M059J (cell line): ENCODE measurements at places on chromosomes 2 and 18. TPM values are rescaled to one million over a fixed set of nuclear protein-coding genes. Genes with fewer than 3 reads are reported as not detected.

COL3A1 gene
- 88.9 and 103 TPM in 2 replicates for total RNA-seq

CTNNA2 gene
- 0.02 TPM in 1 of 2 replicates, not detected in the other for total RNA-seq

RAB17 gene
- 0.30 and 1.8 TPM in 2 replicates for total RNA-seq

STK39 gene
- total RNA-seq: 8.6 and 14.4 TPM in 2 replicates

DNA sequence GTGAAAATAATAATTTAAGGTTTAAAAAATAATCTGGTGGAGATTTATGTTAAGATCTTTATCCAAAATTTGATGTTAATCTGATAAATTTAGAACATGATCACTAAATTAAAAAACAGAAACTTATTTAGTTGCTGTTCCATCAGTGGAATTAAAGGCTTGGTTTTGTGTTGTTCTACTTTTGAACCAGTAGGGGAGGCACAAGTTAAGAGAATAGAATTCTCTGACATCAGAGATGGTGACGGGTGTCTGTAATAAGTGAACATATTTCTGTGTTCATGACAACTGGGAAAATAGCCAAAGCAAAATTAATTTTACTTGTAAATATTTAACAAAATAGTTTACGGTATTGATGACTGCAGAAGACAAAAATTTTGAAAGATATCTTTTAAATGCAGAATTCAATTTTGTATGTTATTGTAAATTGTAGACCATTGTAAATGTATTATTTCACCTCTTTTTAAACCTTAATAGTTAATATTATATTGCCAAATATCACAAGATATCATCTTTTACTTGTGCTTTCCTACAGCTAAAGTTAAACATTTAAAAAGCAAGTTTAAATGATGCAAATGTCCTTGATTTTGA is 106.0 kb downstream of the UBR3 start:
- peak; percentile 13 for DNase-seq

GRCh38 chr2:26325851-26326250 is 20.1 kb upstream of the SELENOI start:
- peak; percentile 65 for DNase-seq

- no peak for DNase-seq
These were observed 45.3 kb downstream of the CXCR4 start for GRCh38 chr2:136072621-136073020.

- no peak for DNase-seq
These were observed 175.9 kb upstream of the KLHL29 start for GRCh38 chr2:23209059-23209458.

GRCh38 chr2:33660416-33661123 is 61.5 kb upstream of the FAM98A start:
- peak; percentile 41 for DNase-seq

DNA sequence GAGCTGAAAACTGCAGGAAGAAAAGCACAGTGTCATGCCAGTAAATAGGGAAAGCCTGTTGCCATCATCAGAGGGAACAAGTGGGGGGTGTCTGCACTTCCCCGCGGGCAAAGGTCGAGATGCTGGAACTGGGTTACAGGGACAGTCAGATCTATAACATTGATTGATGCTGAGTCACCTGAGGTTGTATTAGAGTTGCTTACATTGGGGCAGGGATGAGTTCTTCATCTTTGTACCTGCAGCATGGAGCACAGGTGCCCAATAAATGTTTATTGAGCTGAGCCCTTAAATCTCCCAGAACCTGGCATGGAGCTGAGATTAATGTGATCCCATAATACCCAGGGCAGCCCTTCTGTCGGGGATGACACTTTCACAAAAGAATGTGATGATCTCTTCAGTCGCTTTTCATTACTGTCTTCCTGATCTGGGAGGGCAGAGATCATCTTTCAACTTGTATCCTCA is 5.9 kb upstream of the RNF152 start:
- peak; percentile 26 for DNase-seq

DNA sequence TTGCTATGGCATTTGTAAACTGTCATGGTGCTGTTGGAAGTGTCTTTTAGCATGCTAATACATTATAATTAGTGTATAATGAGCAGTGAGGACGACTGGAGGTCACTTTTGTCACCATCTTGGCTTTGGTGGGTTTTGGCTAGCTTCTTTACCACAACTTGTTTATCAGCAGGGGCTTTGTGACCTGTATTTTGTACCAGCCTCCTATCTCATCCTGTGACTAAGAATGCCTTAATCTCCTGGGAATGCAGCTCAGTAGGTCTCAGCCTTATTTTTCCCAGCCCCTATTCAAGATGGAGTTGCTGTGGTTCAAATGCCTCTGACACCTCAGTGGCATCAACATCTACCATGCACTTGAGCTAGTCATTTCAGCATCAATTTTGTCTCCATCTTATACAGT is 29.7 kb downstream of the LYPD6 start:
- DNase-seq: peak; percentile 56

- DNase-seq: no peak
These were observed 97.3 kb downstream of the EFEMP1 start for GRCh38 chr2:55826246-55826645.

- no peak for DNase-seq
These were observed 41.5 kb downstream of the TANC1 start for GRCh38 chr2:159009940-159010339.

DNA sequence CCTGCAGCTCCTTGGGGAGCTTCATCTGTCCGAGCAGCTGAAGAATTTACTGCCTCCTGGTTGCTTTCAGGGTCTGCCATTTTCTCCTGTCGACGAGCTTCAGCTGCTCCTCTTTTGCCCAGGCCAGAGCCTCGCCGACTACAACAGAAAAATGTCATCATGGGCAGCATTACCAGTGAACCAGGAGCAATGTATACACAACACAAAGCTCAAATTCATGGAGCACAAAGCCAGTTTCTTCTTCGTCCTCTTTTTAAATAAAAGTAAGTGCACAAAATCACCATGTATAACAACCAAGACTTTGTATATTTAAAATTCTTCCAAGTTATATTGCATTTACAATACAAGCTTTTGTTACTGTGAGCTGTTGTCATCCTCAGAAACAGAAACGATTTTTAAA is 85.0 kb downstream of the TRIP12 start:
- DNase-seq: no peak

DNA sequence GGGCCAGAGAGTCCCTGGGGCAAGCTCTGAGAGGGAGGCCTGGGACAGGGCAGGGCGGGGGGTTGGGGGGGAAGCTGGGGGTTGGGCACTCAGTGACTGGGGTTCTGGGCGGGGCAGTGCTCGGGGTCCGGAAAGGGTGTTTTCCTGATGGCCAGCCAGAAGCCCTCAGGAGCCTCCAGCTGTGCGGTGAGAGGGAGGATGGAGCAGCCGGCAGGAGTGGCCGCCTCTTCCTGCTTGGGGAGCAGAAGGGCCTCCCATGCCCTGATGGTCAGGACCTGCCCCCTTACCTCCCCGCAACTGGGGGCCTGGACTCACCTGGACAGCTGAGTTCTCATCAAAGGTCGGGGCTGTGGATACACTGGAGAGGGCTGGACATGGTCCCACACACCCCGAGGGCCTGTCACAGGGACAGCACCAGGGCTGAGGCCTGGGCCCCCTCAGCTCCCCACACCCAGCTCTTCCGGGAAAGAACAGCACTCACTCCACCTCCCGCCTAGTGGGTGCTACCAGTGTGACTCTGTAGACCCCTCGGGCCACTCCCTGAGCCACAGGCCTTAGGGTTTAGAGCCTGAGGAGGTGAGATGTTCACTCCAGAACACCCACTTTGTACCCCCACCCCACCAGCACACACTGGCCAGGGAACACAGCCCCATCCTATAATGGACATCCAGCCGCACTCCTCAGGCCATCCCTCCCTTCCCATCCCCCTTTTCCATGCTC is 6.7 kb downstream of the SFTPB start:
- no peak for DNase-seq

- no peak for DNase-seq
These were observed 59.7 kb upstream of the TMEFF2 start for GRCh38 chr2:192254444-192254843.

DNA sequence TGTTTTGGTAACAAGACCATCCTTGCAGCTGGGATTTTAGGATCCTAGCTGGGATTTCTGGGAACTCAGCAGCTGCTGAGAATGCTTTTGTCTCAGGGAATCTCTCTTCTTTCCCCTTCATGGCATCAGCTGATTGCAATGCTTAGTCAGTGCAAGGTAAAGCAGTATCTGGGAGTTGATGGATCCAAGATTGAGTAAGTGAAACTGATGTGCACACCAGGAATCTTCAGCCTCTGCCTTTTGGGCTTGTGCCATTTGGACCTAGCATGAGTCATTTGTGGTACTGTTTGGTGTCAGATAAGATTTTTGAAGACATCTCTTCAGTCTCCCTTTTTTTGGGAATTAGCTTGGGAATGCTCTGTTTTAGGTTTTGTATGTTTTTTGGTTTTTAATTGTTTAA is 363.3 kb upstream of the TFPI start:
- DNase-seq: peak; percentile 59

- DNase-seq: no peak
These were observed 2.4 kb upstream of the ARHGEF4 start for GRCh38 chr2:130834091-130834930.
